Activated T-cell treated with anti-CD3 and anti-CD28 coated beads, Interleukin-2, amount 50 U/mL, for 72 hours (primary cell): ENCODE measurements at places on chromosomes 2 and 18.

DNA sequence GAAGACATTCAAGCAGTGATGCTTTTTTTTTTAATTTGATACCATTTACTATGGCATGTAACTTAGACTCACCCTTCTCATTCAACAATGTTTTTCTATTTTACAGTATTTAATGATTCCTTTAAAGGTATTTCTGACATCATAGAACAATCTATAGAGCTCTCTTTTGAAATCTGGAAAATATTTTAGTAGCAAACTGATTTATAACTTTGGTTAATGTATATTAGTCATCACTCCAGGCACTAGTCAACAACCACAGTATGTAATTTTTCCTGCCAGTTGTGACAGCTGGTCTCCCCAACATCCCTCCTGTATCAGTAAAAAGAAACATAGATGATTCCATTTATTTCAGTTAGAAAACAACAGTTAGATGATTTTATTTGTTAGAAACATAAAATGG lies 122.9 kb downstream of the LCLAT1 start:
- DNase-seq: no peak

DNA sequence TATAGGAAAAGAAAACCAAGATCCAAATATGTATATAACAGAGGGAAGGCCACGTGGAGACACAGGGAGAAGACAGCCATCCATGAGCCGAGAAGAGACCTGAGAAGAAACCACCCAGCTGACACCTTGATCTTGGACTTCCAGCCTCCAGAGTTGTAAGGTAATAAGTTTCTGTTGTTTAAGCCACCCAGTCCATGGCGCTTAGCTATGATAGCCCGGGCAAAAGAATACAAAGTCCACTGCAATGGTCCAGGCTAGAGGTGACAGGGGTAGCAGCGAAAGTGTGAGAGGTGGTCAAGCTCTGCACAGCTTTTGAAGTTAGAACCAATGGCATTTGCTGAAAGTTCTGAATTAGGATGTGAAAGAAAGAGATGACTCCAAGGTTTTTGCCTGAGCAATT lies 2.8 kb downstream of the MYOM1 start:
- DNase-seq: no peak

DNA sequence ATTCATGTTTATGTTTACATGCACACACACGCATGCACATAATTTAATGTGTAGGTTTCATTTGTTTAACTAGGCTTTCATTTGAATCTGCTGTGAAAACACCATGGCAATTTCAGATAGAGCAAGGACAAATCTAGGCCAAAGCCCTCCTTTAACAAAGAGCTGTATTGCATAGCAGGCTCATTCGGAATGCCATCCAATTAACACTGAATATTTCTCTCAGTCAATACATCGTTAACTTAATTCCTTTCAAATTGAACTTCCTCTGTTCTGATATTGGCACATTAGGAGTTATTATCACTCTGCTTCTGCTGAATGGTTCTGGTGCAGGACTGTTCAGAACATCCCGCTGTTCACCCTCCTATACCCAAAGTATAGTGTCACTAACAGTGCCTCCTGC lies 435.1 kb upstream of the CDH20 start:
- DNase-seq: no peak

- DNase-seq: no peak
These were observed 9.0 kb downstream of the TMEM247 start for GRCh38 chr2:46488389-46488788.

DNA sequence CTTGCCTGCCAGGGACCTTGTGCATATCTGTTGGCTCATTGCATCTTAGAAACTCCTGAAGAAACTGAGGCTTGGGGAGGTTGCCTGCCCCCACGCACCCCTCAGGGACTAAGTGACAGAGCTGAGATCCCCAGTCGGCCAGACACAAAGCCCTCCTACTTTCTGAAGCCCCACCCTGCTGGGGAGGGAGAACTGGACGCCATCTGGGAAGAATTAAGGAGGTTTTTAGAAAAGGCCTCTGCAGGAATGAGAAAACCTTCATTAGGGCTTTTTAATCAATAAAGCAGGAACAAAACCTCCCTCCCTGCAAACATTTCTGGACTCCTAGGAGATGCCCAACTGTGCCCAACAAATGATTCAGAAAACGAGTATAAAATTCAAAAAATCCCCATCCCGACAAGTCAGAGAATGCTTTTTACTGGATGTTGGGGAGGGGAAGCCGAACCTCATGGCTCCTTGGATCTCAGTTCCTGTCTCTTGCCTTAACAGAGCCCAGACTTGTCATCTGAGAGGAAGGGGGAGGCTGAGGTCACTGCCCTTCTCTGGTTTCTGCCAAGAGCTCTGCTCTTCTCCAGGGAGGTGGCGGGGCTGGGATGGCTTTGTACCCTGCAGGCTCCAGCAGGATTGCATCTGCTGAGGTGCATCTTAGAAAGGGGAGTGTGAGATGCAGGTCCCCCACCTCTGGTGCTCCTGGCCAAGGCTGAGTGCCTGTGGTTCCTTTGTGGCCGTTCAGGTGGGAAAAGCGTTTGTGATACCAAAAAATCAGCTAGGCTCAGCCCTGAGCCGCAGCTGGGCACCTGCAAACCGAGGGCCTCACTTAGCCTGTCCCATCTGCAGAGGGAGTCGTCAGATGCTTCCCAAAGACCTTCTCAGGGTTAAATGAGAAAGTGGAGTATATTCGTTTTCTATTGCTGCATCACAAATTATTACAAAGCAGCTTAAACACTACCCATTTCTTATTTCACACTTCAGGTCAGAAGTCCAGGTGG lies 142.4 kb downstream of the ZFP36L2 start:
- DNase-seq: no peak

DNA sequence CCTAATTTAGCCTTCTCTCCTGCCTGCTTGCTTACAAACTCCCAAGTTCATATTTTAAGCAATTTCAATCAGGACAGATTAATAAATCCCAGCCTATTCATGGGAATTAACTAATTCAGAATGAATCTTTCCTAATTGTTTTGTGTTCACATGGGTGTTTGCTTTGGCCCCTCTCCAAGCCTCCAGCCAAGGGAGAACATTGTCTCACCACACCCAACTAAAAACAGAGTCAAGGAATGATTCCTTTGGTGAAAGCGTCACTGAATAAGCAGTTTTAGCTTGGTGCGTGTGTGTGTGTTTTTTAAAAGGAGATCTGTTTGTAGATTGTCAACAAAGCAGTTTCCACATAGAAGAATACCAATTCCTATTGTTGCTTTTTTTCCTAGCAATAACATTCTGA lies 43.0 kb upstream of the DSG1 start:
- no peak for DNase-seq

- DNase-seq: no peak
These were observed 14.7 kb downstream of the RRM2 start for GRCh38 chr2:10137053-10137843.

DNA sequence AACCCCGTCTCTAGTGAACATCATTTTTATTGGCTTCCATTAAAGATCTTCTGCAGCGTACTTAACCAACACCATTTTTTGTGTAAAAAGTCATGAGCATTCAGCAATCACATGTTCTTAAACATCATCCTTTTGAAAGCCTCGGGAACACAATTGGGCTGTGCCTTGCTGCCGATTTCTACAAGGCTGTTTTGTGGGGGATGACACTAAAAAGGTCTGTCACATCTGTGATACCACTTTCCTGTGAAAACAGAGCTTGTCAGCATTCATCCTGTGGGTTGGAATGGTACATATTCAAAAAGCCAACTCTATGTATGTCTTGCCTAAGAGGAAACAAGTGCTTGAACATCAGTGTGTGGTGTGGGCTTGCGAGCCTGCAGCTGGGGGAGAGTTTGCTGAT lies 49.1 kb upstream of the MAPRE3 start:
- DNase-seq: no peak

DNA sequence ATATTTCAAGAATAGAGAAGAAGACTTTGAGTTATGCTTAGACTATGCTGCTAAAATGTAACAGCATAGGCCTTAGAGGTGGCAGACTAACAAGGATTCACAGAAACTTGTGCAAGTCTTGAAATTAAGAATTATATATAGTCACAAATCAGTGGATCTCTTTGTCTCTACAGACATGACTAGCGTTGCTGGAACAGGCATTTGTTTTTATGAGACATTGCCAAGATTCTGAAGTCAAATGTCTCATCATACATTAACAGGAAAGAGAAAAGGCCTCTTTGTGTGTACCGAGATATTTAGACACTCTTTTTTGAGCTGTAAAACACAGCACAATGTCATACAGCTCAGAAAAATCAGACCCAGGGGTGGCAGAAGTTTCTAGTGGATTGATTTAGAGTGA lies 207.1 kb downstream of the TMX3 start:
- DNase-seq: no peak

- no peak for DNase-seq
These were observed 855.1 kb downstream of the TMEM182 start for GRCh38 chr2:103616891-103617290.

- DNase-seq: no peak
These were observed 31.2 kb downstream of the ITGB1BP1 start for GRCh38 chr2:9391961-9392720.

DNA sequence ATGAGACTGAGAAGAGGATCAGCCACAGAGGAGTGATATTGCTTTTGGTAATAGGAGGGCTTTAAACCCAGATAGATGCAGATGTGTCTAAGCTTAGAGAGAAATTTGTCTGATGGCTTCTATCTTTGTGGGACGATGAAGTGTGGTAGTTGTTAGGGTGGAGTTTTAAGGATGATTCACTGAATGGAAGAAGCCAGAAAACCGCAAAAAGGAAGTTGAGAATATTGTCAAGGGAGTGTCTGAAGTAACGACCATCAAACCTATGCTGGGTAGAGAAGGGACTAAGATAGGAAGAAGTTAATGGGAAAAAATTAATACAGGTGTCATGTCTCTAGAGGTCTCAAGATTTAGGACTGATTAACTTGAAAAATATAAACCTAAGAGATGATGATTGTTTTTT lies 195.6 kb upstream of the MC4R start:
- no peak for DNase-seq

GRCh38 chr2:219277703-219278654 lies 1.2 kb upstream of the DNAJB2 start:
- peak; percentile 83 for DNase-seq

GRCh38 chr18:63067939-63068338 lies 251.6 kb downstream of the BCL2 start:
- peak; percentile 20 for DNase-seq

DNA sequence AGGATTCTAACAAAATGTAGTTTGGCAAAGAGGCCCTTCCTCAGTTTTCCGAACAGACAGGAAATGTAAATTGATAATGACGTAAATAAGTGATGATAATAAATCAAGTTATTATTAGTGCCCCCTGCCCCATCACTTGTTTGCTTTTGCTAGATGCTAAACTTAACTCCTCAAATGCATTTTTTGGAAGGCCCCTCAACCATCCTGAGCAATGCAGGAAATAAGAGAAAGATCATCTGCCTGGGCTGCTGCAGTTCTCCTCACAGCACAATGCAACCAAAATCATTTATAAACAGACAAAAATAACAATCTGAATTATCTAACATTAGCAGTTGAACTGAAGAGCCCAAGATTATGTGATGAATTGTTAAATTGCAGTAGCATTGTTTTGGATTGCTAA lies 62.6 kb upstream of the PSMD14 start:
- no peak for DNase-seq

GRCh38 chr2:71129114-71129901 lies 721 bp downstream of the MCEE start:
- no peak for DNase-seq

- DNase-seq: no peak
These were observed 232.7 kb upstream of the SMAD2 start for GRCh38 chr18:48162956-48163737.
